ENCODE measurements at places on chromosomes 13 and 19.

DNA sequence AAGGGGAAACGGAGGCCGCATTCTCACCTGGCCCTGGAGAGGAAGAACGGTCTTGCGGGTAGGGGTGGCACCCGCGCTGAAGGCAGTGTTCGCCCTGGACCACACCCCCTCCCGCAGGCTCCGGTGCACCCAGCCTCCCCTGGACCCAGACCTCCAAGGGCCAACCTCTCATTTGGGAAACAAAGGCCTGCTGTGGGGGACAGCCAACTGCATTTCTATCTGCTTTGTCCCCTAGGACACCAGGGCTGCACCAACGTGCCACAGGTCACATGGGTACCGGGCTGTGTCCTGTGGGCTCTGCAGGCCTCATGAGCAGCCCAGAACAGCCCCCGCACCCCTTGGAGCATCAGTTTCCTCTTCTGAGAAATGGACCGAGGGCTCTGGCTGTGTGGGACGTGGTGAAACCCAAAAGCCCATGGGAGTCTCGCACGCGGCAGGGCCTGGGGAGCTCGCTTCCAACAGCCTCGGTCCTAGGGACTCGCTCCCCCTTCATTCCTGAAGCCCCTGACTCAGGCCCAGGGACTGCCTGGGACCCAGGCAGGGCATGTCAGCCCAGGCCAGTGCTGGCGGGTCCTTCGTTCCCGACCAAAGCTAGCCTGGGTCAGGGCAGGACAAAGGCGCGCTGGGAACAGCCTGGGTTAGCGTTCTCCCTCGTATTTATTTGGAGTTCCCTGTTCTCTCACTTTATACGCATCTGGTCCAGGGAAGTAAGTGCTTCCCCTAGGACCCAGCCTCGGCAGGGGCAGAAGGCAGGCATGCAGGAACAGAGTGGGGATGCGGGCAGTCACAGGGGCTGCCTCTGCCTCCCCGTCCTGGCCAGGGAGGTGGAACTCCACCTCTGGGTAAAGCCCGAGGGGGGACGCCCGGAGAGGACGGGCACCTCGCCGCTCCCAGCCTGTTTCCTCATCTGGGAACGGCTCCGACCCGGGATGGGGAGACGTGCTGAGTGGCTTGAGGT lies 4.6 kb downstream of the TCF3 start:
- DNase-seq, result no peak

GRCh38 chr13:37884674-37885073 lies 15.1 kb upstream of the TRPC4 start:
- DNase-seq, result no peak

DNA sequence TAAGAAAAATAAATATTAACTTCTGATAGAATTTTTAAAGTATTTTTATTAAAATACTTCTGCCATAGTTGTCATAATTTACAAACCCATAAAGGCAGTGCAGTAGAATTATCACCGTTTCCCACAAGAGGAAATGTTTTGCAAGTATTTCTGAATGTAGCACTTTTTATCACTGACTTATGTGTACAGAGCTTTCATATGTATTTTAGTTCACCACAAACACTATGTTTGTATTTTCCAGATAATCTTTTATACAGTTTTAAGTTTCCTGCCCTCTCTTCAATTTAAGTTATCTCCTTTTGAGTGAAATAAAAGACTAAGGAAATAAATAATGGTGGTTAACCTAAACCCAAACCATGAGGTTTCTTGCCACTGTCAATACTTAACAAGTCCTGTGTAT lies 24.2 kb downstream of the MIPEP start:
- DNase-seq, result no peak

DNA sequence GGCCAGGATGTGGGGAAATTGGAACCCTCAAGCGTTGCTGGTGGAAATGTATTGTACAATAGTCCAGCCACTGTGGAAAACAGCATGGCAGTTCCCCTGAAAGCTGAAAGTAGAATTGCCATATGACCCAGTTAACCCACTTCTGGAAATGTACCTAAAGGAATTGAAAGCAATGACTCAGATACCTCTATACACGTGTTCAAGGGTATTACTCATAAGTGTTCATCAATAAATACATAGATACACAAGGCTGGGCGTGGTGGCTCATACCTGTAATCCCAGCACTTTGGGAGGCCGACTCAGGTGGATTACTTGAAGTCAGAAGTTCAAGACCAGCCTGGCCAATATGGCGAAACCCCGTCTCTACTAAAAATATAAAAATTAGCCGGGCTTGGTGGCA lies 71.9 kb upstream of the IRS2 start:
- no peak for DNase-seq

DNA sequence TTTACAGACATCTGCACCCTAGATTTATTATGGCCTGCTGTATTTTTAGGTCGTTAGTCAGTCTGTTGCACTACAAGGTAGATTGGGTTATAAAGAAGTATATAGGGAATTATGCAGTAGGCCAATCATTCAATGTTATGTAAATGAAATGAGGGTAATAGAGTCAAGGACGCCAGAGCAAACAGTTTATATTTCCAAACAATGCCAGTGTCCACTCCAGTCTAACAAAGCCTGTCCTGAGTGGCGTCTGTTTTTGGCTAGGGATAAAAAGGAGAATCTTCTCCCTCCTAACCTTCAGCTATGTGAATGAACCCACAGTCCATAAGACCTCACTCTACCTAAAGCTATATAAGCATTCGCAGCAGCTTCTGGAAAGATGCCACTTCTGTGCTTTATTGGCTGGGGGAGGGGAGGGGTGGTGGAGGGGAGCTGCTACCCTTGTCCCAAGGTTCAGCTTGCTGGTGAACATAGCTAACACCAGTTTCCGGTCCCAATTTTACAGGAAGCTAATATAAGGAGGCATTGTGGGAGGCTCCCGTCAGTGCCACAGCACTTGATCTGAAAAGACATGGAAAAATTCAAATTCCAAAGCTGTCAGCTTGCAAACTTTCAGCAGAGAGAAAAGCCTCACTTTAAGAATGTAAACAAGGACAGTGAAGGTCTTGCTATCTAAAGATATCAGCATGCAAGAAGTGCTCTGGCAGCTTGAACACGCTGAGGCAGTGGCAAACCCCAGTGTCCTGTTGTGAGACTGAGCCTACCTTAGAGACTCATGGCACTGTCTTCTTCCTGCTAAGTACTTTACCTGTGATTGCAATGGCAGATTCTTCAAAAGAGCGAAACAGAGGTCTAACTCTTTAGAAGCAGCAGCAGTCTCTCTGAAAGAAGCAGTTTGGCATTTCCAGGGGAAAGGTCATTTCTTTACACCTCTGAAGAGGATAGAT lies 369.9 kb downstream of the PCDH9 start:
- no peak for DNase-seq

DNA sequence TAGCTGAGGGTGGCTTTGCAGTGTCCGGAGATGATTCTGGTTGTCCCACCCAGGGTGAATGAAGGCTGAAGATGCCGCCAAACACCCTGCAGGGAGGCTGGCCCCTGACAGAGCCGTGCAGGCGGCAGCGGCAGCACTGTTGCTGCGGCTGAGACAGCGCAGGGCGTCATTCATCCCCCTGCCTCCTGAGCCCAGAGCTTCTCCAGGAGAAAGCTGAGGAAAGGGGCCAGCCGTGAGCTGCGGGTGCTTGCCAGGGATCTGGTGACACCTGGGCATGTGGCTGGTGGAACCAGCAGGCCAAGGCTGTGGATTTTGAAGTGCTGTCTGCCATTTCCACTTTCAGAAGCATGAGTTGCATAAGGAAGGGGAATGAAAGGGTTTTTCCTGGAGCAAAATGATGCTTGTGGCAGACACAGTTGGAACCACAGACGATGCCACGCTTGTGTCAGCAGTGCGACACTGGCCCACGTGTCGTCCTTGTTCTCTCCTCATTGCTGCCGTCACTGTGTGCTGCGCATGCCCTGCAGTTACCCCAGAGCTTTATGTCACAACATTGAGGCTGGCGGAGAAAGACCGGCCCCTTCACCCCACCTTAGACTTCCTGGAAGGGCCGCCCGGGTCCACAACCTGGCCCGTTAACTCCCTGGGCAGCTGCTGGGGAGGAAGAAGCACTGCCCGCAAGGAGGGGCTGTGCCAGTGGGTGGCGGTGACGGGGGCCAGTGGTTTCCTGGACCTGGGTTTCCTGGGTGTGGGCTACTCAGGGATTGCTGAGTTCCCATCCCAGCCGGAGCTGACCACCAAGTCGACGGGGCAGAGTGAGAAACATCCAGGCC lies 22.7 kb downstream of the TFDP1 start:
- no peak for DNase-seq

- no peak for DNase-seq
Observed at GRCh38 chr13:111165241-111166010, 50.3 kb downstream of the ARHGEF7 start.

- no peak for DNase-seq
Observed at GRCh38 chr13:109734002-109734785, 52.2 kb downstream of the IRS2 start.

GRCh38 chr19:34041925-34042521 lies 130.3 kb upstream of the LSM14A start:
- DNase-seq, result peak; percentile 61
